PC-9 (cell line): ENCODE measurements at places on chromosomes 5 and 9.
A peak's percentile ranks its signal among the peaks of the same experiment; 100 is the strongest.

GRCh38 chr5:173247041-173247440, 12.0 kb upstream of the NKX2-5 start:
- no peak for DNase-seq
- H3K27me3 ChIP-seq = peaks cover 23% of the 10 kb centered on the region
- H3K27ac ChIP-seq = no peak overlapping the region
- no peaks in the 10 kb centered on the region for H3K4me1 ChIP-seq
- no peak overlapping the region for H3K4me3 ChIP-seq
- no peaks in the 10 kb centered on the region for H3K36me3 ChIP-seq

DNA sequence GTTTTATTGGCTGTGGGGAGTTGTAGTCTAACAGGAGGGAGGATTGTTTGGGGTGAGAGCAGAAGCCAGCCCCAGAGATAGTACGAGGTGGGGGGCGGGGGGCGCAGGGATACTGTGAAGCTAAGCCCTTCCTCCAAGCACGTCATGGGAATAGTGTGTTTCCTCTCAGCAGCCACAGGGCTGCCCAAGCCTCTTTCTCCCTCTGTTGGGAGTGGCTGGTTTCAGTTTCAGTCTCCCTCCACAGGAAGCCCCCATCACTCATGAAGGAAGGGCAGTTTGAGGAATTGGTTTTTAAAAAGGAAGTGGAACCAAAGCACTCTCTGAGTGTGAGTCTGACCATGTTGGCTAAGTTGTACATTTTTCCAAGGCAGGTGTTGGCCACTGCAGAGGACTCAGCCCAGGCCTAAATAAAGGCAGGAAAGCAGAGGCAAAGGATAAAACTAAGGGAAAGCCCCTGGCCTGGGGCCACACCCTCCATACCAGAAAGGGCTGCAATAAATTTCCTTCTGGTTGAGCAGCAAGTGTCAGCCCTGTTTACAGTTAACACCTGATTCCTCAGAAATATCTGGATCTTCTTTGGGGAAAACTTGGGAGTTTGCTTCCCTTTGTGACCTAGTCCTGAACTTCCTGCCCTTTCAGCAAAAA, 3.2 kb downstream of the RAB24 start:
- peaks cover 39% of the 10 kb centered on the region for H3K4me1 ChIP-seq
- no peaks in the 10 kb centered on the region; the same call in 1 of the 2 replicates for H3K36me3 ChIP-seq
- no peak for DNase-seq
- no peaks in the 10 kb centered on the region for H3K27me3 ChIP-seq
- no peak overlapping the region for H3K4me3 ChIP-seq

GRCh38 chr9:123571240-123571639, 215.2 kb downstream of the CRB2 start:
- H3K27me3 ChIP-seq = no peaks in the 10 kb centered on the region
- no peaks in the 10 kb centered on the region for H3K36me3 ChIP-seq
- no peak overlapping the region for H3K27ac ChIP-seq
- no peak overlapping the region for H3K4me3 ChIP-seq
- no peaks in the 10 kb centered on the region for H3K4me1 ChIP-seq
- no peak for DNase-seq

DNA sequence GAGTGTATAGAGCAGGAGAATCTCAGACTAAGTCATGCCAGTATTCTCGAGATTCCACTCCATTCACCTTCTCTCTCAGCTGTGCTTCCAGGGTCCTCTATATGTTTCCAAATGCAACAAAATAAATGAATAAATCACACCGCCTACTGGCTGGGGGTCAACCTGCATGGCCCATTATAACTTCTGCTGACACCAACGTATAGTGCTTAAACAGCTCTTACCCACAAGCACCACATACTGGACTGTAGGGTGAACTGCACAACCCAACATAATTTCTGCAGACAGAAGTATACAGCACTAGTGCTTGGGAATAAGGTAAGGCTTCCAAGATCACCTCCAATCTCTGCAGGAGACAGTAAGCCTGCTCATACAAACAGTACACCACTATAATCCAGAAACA, 33.1 kb upstream of the HTR4 start:
- H3K4me1 ChIP-seq = no peaks in the 10 kb centered on the region
- no peak overlapping the region for H3K27ac ChIP-seq
- no peaks in the 10 kb centered on the region for H3K27me3 ChIP-seq
- DNase-seq = no peak

DNA sequence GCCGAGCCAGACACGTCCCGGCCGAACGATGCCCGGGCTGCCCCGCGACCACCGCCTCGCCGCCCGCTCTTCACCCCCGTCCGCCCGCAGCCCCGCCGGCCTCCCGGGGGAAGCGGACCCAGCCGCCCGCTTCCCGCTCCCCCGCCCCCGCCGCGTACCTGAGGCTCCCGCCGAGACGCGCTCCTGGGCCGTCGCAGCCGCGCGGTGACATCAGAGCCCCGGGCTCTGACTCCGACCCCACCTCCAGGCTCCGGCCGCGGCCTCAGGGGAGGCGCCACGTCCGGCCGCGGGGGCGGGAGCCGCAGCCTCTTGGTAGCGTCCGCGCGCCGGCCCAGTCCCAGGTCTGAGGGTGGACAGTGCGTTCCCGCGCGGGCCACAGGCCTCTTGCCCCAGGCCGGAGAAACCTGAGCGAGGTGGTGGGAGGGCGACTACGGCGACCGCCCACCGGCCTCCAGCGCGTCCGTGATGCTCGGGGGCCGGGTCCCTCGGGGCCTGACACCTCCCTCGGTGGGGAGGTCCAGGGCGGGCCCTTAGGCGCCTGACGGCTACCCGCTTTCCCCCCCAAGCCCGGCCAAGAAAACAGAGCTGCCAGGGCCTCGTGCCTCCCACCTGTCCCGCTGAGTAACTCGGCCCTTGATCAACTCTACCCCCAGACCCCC, at the start of gene SHROOM1:
Gene SHROOM1, minus strand, starts transcription at position 212 of the 659 bp plus-strand sequence. CDS start 4,507 bp downstream, outside the sequence.
- H3K27ac ChIP-seq = peak within 1 kb of the TSS; percentile 42; the same call in 1 of the 2 replicates
- peak within 1 kb of the TSS; percentile 83 for H3K4me3 ChIP-seq
- no peaks in the 10 kb centered on the region for H3K27me3 ChIP-seq
- peaks cover 14% of the 10 kb centered on the region; the same call in 1 of the 2 replicates for H3K4me1 ChIP-seq
- no peaks in the 10 kb centered on the region for H3K36me3 ChIP-seq

DNA sequence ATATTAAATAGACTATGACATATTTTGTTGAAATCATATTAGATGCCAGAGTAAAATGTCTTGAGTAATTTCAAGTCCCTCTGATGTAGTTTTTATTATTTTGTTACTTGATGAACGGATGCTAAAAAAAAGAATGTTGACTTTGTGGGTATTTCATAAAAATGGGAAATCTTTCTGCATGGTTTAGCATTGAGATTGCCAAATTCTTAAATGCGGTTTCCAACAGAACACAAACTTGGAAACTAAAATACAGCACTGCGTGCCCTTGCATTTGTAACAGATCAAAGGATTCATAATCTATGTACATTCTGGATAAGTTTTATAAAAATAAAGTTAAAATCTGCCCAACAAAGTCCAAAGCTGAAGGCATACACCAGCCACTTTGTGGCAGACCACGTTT, 425.5 kb upstream of the DAB2 start:
- H3K4me1 ChIP-seq = no peaks in the 10 kb centered on the region
- DNase-seq = no peak
- H3K27ac ChIP-seq = no peak overlapping the region
- H3K36me3 ChIP-seq = no peaks in the 10 kb centered on the region

GRCh38 chr5:2515180-2515764, 236.2 kb downstream of the IRX2 start:
- H3K27ac ChIP-seq = no peak overlapping the region
- no peak for DNase-seq
- H3K36me3 ChIP-seq = no peaks in the 10 kb centered on the region
- peaks cover 98% of the 10 kb centered on the region for H3K27me3 ChIP-seq
